ENCODE measurements at places on chromosomes 1 and 21. TPM values are rescaled to one million over a fixed set of nuclear protein-coding genes. Genes with fewer than 3 reads are reported as not detected.

GRCh38 chr1:94191216-94191615 is 46.2 kb downstream of the ARHGAP29 start:
- no peak for DNase-seq

DNA sequence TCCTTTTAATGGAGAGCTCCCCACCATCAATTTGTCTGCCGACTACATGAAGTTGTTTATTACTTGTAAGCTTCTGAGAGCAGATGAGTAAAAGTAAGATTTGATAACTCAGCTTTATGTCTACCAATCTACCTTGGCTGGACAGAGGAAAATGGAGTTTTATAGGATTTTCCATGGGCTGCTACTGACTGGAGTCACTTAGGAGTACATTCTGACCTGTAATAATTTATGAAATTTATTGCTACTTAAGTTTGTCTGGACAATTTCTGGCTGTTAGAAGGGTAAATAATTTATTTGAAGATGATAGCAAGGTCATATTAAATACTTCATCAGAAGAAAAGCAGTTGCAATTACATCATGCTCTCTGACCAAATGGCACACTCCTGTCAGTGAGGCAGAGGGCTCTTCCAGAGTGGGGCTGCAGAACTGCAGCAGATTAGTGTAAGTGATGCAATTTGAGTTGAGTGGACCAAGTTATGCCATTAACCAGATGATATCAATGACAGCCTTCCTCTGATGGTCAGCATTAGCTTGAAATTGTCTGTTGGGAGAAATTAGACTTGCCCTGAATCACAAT is 736.7 kb upstream of the PTBP2 start:
- no peak for DNase-seq

DNA sequence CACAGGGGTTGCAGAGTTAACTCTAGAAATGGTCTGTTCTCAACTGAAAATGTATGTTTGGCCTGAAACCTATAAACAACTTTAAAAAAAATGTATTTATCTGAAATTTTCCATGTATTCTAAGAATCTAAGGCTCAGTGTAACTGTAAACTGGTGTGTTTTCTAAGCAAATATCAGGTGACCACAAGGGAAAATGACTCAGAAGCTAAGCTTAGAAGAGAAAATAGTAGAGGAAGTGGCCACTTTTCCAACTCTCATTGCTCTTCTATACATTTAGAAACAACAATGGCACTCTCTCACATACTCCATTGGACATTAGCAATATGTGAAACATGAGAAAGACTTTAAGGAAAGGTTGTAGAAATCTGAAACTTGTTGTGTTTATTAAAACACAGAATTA is 7.5 kb downstream of the TNFSF18 start:
- DNase-seq: no peak

DNA sequence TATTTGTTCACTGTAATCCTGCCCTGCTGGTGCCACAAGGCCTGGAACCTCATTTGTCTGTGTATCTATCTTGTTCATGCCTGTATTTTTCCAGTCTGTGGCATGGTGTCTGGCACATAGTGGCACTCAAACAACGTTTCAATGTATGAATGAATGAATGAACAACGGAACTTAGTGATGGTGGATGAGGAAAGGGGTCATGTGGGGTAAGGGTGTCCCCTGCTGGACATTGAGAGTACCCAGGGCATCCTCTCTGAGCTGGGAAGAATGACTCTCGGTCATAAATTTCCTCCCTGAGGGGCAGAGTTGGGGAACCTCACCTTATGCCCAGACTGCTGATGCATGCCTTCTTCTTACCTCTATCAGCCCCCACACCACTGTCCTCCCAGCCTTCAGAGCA is 18.9 kb upstream of the ZNF683 start:
- peak; percentile 31 for DNase-seq

- no peak for DNase-seq
Observed at GRCh38 chr1:70205071-70205433, 327 bp downstream of the LRRC40 start.

- DNase-seq: no peak
Observed at GRCh38 chr1:12305377-12305776, 75.5 kb downstream of the VPS13D start.

Gene KIAA0040
- 35.3 TPM for total RNA-seq

All from activated T-helper 2 cell treated with anti-CD3 and anti-CD28 coated beads, Interferon-gamma antibody, Interleukin-2, Interleukin-4, amounts not matched to agents 10 μg/mL and 5 μg/mL and 100 μg/mL, durations not matched to agents 14 hours and 24 hours and 36 hours (primary cell).